ENCODE measurements at places on chromosomes 11 and 22.

- no peak for DNase-seq
Measured at GRCh38 chr22:34687116-34687515, 378.8 kb upstream of the ISX start.

DNA sequence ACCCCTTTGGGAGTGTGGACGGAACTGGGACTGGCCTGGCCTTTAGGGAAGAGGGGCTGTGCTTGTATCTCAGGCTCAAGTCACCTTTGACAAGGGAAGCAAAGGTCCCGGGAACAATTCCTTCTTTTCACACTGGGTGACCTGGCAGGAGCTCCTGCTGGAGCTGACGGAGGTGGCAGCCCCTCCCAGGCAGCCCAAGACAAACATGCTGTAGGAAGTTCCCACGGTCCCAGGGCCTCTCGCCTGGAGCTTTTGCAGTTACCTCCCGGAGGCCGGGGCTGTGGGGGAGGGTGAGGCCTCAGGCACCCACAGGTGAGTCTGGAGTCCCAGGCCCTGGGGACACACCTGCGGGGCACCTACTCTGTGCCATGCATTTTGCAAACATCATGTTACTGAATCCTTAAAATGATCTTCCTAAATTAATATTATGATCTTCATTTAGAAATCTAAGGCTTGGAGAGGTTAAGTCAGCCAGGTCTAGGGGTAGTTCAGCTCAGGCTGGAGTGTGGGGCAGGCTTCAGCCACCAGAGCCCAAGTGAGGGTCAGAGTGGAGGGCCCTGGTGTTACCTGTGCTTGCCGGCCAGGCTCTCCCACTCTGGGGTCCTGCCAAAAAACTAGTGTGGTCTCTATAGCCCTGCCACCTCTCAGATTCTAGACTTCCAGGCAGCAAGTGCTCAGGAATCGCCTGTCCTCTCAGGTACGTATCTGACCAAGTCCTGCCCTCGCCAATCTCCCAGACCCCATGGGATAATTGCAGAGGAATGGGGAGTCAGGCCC lies 15.7 kb upstream of the MYEOV start:
- DNase-seq, result no peak

DNA sequence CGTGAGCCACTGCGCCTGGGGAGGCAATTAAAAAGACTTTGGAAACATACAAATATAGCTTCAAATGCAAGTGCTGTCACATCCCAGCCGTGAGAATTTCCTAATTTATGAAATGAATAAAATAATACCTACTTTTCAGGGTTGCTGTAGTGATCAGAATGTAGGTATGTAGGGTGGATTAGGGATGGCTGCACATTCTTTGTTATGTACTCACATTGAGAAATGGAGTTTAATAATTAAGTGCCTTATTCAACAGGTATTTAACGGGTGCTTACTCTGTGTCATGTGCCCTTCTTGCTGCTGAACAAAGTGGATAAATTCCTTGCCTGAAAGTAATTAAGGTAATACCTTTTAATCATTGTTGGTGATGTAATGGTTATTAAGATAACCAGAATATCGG lies 37.0 kb downstream of the MMP7 start:
- no peak for DNase-seq

DNA sequence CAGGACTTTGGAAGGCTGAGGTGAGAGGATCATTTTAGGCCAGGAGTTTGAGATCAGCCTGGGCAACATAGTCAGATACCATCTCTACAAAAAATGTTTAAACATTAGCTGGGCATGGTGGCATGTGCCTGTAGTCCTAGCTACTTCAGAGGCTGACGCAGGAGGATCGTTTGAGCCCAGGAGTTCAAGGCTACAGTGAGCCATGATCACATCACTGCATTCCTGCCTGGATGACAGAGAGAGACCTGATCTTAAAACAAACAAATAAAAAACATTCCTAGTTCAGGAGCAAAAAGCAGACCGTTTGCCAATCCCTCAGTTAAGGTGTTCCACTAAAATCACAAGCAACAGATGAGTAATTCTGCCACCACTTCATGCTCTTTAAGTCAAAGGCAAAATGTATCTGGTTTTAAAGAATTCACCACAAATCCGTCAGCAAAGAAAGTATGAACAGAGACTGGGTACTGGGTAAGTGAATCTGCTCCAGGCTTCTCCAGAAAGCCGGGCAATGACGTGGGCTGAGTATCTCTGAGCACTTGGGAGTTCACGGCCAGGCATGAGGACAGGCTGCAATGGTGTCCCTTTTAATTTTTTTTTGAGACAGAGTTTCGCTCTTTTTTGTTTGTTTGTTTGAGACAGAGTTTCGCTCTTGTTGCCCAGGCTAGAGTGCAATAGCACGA lies 19.5 kb downstream of the CLTCL1 start:
- DNase-seq, result no peak

- DNase-seq, result no peak
Measured at GRCh38 chr11:23542816-23543215, 682.5 kb upstream of the CCDC179 start.

DNA sequence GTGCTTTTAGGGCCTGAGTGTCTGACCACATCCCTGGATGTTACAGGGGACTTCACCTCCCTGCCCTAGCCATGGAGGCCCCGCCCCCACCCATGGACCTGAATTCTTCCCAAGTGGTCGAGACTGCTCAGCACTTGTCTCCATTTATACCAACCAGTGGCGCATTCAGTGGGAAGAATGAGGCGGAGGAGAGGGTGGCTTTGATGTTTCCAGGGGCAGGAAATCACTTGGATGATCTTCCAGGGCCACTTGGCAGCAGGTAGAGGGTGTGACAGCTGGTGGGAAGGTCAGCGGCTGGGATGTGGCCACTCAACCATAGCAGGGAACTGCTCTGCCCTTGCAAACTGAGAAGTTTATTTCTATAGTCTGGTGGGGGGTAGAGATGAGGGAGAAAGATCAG lies 155.1 kb upstream of the BLID start:
- DNase-seq, result no peak

DNA sequence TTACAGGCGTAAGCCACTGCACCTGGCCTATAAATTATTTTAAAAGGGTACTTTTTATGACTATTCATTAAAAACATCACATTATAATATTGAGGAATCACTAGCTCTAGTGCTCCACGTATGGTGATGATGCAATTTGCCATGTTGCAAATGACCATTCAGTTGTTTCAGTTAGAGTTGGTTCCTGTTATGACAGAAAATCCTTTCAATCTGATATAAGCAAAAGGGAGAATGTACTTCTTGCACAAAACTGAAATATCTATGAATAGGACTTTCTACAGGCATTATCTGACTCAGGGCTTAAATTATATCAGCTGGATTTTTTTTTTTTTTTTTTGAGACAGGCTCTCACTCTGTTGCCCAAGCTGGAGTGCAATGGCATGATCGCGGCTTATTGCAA lies 45.6 kb upstream of the RRM1 start:
- no peak for DNase-seq

DNA sequence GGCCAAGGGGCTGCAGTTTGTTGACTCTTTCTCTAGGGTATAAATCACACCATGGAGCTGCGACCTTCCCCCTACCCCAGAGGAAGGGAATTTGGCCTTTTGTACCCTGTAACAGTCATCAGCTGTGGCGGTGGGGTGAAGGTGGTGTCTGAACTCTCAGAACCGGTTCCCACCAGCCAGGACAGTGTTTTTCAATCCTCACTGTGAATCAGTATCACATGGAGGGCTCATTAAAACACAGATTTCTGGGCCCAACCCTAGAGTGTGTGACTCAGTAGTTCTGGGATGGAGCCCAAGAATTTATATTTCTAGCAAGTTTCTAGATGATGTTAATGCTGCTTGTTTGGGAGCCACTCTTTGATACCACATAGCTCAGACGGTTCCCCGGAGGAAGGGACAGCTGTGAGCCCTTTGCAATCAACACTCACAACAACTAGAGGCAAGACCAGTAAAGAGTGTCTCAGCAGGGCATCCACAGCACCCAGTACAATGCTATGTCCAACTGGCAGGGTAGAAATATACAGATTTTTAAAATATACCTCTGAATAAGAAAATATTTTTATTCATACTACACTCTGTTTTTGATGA lies 43.9 kb upstream of the FAT3 start:
- DNase-seq, result no peak

Data from stimulated activated naive CD8-positive, alpha-beta T cell treated with anti-CD3 and anti-CD28 coated beads, Interleukin-15, Interleukin-2, amounts not matched to agents 100 U/mL and 50 U/mL, for 24 hours (primary cell).